Umbilical cord (tissue), 2 donors: ENCODE measurements at places on chromosomes 7 and 10. TPM values are rescaled to one million over a fixed set of nuclear protein-coding genes. Genes with fewer than 3 reads are reported as not detected.

DNA sequence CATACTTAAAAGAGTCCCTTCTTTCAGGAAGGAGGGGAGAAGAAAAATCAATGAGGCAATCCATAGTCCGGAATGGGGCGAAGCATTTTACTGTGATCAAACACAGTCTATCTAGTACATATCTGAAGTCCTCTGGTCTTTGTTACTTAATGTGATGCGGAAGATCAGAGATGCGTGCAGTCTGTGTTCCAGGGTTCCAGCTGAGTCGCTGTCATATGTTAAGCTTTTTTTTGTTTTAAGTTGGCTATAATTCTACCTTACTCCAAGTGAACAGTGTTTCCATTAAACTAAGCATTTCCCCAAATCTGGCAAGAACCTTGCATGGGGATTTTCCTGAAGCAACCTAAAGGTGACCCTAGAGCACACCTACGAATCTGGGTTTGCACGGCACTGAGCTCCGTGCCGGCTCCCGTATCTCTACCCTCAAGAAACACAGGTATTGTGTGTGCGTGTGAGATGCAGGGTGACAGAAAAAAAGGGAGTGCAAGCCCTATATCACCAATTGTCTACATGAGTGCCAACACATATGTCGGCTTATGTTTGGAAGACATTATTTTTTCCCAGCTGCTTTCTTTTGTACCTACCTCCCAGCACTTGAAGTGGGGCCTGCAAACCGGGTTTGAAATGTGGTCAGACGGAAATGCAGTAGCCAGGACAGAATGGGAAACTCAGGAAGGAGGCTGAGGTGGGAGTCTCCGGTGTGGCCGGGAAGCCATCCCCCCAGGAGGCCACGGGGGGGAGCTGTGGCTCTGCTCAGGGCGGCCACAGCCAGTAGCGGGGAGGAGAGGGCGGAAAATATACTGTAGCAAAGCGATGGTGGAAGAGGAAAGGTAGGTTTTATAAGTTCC lies 435.8 kb upstream of the MGMT start:
- peak; percentile 54 for DNase-seq

DNA sequence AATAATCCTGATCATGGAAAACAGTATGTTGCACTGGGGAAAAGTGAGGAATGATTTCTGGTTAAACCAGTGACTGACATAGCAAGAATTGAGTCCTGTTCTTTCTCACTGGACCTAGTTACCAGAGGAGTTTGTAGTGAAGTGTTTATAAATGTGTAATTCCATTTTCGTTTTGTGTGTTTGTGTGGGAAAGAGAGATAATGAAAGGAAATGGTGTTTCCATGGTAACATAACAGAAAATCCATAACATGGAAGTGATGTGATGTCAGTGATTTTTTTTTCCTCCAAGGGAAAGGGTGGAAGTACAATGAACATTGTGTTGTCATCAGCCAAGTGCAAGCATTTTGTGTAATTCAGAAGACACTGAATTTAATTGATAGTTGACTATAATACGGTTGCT lies 283.9 kb downstream of the PLXDC2 start:
- peak; percentile 41 for DNase-seq

DNA sequence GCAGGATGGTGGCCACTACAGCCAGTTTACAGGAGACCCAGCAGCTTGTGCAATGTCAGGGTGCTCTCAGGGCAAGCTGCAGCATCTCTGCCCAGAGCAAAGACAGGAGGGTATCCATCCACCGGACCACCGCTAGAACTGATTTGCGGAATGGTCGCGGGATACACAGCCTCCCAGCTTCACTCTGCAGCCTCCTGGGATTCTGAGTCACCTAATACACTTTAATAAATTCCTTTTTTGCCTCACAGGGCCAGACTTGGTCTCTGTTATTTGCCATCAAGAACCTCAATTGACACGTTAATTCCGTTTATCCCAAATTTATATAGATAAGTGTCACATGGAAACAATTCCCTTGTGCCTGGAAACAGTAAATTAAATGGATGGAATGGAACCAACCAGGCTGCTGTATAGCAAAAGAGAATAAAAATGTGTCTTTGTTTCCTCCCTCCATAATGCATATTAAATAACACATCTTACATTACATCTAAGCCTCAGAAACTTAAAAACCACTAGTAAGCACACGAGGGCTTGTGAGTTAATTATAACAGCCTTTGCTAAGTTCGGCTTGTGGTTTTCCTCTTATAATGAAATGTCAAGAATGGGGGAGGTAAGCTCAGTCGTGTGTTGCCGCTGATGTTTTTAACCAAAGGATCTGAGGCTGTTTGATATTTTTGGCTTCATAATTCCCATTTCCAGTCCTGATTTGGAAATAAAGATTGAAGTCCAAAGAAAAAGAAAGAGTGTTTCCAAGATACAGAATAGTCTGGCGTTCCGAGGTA lies 52.1 kb downstream of the ADRB1 start:
- no peak for DNase-seq

GRCh38 chr7:112072541-112073245 lies 133.5 kb downstream of the DOCK4 start:
- DNase-seq = no peak

DNA sequence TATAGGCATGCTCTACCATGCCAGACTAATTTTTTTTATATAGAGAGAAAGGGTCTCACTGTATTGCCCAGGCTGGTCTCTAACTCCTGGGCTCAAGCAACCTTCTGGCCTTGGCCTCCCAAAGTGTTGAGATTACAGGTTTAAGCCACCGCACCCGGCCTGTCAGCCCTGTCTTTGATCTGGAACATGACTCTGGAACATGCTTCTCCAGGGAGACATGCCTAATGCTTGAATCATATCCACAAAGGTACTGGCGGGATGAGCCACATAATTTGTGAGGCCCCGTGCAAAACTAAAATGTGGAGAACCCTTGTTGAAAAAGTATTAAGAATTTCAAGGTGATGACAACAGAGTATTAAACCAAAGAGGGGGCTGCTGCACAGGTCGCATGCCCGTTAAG lies 282.8 kb downstream of the ARHGAP12 start:
- no peak for DNase-seq

- peak; percentile 77 for DNase-seq
These were observed 51.3 kb upstream of the VIPR2 start for GRCh38 chr7:159195946-159196345.

DNA sequence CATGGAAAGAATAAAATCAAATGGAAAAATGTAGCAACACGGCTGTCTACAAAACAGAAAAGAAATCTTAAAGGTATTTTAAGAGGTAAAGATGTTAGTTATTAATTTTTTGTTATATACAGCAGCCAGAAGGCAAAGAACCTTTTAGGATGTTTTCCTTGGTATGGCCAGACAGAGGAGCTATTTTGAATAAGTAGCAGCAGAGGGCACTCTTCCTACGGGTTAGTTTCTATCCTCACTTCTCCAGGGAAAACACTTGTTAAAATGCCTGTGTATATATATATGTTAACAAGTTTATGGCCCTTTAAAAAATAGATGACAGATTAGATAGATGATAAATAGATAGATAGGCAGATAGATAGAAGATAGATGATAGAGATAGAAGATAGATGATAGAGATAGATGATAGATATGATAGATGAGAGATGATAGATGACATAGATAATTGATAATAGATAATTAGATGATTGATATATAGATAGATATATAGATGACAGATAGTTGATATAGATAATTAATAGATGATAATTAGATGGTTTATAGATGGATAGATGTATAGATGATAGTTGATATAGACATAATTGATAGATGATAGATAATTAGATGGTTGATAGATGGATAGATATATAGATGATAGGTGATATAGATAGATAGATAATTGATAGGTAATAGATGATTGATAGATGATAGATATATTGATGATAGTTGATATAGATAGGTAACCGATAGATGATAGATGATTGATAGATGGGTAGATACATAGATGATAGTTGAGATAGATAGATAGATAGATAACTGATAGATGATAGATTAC lies 57.8 kb upstream of the WIPF3 start:
- peak; percentile 59 for DNase-seq

- no peak for DNase-seq
These were observed 46.5 kb upstream of the GLI3 start for GRCh38 chr7:42283553-42283952.

DNA sequence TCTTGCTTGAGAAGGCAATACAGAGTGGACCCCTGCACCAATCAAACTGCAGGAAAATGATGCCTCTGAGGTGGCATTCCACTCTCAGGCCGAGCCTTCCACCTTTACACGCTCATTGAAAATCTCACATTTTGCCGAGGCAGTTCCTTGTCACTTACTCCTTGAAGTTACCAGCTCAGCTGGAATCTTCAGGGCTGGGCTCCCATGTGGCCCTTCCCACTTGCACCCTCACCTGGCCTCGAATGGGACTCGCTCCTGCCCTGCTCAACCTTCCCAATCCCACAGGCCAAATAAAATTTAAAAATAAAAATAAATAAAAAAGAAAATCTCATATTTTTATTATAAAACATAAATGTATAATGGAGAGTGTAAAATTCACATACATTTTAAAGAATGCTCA lies 790.7 kb upstream of the COBL start:
- DNase-seq = no peak

DNA sequence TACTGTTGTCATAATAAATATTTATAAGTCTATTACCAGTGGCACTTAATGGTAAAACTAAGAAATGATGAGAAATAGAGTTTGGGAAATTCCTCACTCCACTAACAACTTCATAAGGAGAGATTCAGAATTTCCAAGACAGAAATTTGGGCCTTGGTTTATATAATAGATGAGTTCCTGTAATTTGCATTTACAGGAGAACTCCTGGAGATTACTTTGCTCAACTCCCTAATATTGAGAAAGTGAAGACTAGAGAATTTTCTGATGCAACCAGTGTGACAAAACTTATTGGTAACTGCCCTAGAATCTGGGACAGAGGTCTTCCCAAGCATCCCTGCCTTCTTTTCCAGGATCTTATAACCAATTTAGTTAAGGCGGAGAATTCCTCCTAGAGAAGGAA lies 49.1 kb upstream of the GSAP start:
- DNase-seq = no peak

GRCh38 chr10:101920546-101920945 lies 76.9 kb upstream of the KCNIP2 start:
- no peak for DNase-seq

- no peak for DNase-seq
These were observed 107.0 kb downstream of the XRCC2 start for GRCh38 chr7:152568972-152569371.

DNA sequence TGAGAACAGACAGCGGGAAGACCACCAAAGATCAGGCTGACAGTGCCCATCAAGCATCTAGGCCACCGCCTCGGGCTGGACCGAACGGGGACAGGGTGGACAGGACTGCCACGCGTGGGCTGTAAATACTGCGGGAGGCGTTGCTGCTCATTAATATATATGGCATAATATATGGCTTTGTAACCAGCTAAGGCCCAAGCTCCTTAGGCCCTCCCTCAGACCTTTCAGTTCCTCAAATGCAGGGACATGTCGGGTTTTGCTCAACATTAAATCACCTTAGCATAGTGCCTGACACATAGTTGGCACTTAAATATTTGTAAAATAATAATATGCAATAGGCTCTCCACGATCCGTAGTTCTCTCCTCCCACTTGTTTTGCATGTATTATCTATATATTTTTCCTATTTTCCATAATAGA lies 402 bp upstream of the TMEM168 start:
- peak; percentile 39 for DNase-seq

DNA sequence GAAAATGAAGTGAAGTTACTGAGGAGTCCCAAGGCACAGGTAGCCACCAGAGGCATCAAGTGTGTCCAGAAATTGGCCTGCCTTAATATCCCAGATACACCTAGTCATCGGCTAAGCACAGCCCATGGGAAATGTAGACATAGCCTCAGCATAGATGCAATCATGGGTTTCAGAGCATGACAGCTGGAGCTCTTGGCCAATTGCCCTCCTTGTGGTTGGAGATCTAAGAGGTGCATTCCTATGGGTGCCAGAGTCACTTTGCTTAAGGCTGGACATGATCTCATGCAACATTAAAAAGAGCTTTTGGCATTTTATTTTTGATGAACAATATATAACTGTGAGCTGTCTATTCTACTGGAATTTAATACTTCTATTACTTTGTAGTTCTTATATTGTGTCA lies 758.0 kb upstream of the LRRTM3 start:
- DNase-seq = no peak

GRCh38 chr7:110775046-110775445 lies 315.9 kb upstream of the LRRN3 start:
- peak; percentile 45 for DNase-seq

- no peak for DNase-seq
These were observed 565.2 kb downstream of the TCERG1L start for GRCh38 chr10:130746311-130746710.

DNA sequence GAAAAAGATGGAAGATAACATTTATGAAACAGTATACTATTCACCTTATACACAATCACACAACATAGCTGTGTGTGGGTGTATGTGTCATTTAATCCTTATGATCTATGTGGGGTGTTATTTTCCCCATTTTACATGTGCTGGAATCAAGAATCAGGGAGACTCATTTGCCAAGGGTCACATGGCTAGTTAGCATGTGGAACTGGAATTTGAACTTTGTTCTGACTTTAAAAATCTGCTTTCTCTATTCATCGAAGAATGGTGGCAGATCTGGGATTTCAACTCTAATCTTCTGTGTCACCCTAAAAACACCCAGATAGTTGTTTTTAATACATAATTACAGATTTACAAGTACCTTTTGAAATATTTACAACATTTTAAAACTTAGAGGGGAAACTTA lies 65.2 kb downstream of the ADAM22 start:
- DNase-seq = no peak

DNA sequence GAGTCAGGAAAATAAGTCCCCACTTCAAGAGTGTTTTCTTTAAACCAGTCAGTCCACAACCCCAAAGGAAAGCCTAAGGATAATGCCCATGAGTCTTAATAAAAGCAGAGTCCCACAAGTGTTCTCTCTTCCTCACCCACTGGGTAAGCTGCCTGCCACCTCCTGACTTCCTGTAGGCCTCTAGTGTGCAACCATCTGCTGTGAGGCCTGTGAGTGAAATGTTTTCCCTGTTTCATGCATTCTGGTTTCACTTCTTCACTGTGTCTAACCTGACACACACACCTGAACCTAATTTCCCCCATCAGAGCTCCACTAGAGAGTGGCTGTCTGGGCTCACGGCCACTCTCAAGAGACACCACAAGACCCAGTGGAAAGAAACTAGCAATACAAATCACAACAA lies 38.9 kb upstream of the GDF10 start:
- DNase-seq = no peak

HTR7 gene
- total RNA-seq = 6.0 TPM

MKX gene
- total RNA-seq = 10.1 TPM

SKAP2 gene
- 12.0 TPM for total RNA-seq

TBATA gene
- total RNA-seq = not detected

C10orf105 gene
- total RNA-seq = 0.48 TPM

FFAR4 gene
- 0.96 TPM for total RNA-seq

CHST12 gene
- 3.9 TPM for total RNA-seq

PYROXD2 gene
- 13.5 TPM for total RNA-seq

METTL27 gene
- total RNA-seq = not detected

CLEC2L gene
- 0.96 TPM for total RNA-seq

CDK14 gene
- total RNA-seq = 109 TPM

INTS1 gene
- 18.5 TPM for total RNA-seq

ABCB8 gene
- total RNA-seq = 27.7 TPM

MINDY3 gene
- total RNA-seq = 30.8 TPM

VPS37D gene
- 10.1 TPM for total RNA-seq
